Psoas muscle (tissue), 8 donors: ENCODE measurements at places on chromosomes 13 and 19. TPM values are rescaled to one million over a fixed set of nuclear protein-coding genes. Genes with fewer than 3 reads are reported as not detected.
A peak's percentile ranks its signal among the peaks of the same experiment; 100 is the strongest.

GRCh38 chr19:12090807-12091206 is 26.3 kb downstream of the ZNF844 start:
- no peak overlapping the region for H3K4me3 ChIP-seq
- peak; percentile 71 for DNase-seq
- no peaks in the 10 kb centered on the region for H3K27me3 ChIP-seq
- H3K4me1 ChIP-seq, result no peaks in the 10 kb centered on the region
- peaks cover 9% of the 10 kb centered on the region for H3K36me3 ChIP-seq

DNA sequence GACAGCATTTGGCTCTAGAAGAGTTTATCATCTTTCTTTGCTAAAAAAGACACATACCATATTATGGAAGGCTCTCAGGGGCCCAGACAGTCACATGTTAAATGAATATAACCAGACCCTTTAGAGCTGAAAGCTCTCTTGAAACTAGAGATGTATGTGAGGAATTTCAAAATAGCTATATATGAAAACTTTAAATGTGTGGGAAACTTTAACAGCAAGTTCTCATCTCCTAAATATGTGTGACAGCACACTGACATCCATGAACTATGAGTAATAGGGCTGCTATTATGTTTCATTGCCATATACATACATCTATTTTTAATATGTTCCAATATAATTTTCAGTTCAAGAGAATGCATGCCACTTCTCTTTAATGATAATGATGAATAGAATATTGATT is 509.5 kb downstream of the GPC6 start:
- no peak for DNase-seq
- no peak overlapping the region for H3K27ac ChIP-seq
- no peak overlapping the region for H3K4me3 ChIP-seq
- no peaks in the 10 kb centered on the region for H3K27me3 ChIP-seq
- H3K36me3 ChIP-seq, result no peaks in the 10 kb centered on the region
- H3K4me1 ChIP-seq, result no peaks in the 10 kb centered on the region

- DNase-seq, result no peak
- no peaks in the 10 kb centered on the region for H3K4me1 ChIP-seq
- peak overlapping the region; percentile 67 for H3K4me3 ChIP-seq
- H3K36me3 ChIP-seq, result no peaks in the 10 kb centered on the region
- H3K27me3 ChIP-seq, result no peaks in the 10 kb centered on the region
- H3K27ac ChIP-seq, result peak overlapping the region; percentile 81
These were observed 350.6 kb upstream of the ARGLU1 start for GRCh38 chr13:106918557-106918860.

- no peak overlapping the region for H3K27ac ChIP-seq
- no peak overlapping the region for H3K4me3 ChIP-seq
- no peaks in the 10 kb centered on the region for H3K4me1 ChIP-seq
- no peak for DNase-seq
- peaks cover 5% of the 10 kb centered on the region for H3K36me3 ChIP-seq
These were observed 7.9 kb upstream of the DPY19L3 start for GRCh38 chr19:32397671-32398101.

The PDX1 gene
- not detected for total RNA-seq

The SLC25A41 gene
- 0.15 TPM for total RNA-seq

The FUT3 gene
- not detected for total RNA-seq

The LRG1 gene
- not detected for total RNA-seq

The LIM2 gene
- total RNA-seq, result not detected

The LHFPL6 gene
- 35.8 TPM for total RNA-seq

The ZNF780A gene
- total RNA-seq, result 4.3 TPM
